ENCODE measurements at places on chromosomes 6 and 20.

DNA sequence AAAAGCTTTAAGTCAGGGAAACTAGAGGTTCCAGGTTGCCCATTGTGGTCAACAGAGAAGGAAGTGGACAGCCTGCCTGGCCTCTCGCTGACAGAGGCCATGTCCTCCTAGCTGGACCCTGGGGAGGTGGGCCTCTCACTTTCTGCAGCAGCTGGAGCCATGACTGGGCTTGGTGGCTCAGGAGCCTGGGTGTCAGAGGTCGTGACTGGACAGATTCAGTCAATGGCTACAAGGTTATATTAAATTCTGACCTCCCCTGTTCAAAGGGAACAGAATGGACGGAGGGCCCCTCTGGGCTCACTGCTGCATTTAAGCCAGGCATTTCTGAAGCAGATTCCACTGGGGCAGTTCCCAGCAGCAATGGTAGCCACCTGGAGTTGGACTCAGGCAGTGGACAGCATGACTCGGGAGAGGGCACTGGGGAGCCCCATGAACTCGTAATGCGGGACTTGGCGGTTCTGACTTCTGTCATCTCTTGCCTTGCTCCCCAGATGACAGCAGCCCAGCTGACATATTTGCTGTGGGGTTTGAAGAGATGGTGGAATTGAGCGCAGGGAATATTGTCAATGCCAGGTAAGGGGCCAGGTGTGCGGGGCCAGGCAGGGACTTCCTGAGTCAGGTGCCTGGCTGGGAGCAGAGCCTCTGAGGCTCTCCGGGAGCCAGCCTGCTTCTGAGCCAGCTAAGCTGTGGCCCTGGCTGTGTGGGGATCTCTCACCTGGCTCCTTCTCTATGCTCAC is 86.7 kb downstream of the SYNJ2 start:
- no peak for DNase-seq

DNA sequence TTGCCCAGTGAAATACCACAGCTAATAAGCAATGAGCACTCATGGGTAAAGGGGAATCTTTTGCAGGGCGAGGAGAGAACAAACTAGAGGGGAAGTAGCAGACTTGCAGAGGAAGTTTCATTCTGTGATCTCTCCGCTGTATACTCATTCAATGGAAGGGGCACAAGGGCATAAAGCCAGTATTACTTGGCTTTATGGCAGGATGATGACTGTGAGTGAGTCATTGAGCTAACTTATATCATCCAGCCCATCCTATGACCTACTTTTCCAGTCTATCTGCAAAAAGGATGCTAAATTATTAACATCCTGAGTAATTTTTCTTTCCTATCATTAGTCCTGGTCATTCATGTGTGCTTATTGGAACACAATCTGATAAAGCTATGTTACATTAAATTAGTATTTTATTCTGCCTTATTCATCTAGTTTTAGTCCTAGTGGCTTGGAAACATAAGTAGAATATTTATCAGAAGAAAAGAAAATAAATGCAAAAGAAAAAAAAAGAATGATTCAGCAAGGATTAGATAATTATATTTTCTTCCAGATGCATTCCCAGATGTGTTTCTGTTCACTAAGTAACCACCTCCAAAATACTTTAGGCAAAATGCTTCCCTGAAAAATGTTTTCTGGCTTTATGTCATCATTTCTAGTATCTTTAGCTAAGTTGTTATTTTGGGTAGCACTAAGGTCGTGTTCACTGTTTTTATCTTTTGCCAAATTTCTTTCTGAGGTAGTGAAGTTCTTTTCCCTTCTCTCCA is 471.7 kb downstream of the CDKAL1 start:
- no peak for DNase-seq

DNA sequence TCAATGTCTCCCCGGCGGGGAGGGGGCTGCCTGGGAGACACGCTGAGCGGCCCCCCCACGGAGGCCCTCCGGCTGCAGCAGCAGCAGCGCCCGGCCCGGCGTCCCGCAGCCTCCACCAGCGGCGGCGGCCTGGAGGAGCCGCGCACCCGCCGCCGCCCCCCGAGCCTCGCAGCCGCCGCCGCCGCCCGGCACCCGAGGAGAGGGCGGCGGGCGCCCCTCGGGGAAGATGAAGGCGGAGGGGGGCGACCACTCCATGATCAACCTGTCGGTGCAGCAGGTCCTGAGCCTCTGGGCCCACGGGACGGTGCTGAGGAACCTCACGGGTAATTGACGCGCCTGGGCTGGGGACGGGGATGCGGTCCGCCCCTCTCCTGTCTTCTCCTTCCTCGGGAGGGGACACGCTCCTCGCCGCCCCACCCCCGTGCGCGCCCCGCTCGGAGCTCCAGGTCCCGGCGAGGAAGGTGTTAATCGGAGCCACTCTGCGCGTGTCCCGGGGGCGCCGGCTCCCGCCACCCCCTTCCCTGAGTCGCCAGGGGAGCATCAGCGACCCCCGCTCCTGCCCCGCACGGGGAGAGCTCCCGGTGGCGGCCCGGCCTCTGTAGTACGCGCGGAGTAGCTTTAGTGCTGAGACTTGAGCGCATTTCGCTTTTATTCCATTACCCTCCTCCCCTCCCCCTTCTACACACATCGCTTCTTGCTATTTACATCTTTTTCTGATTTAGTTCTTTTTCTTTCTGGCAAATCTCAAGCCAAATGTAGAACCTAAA is 686 bp downstream of the TMEM170B start:
- DNase-seq, result peak; percentile 21

GRCh38 chr6:113050979-113051378 is 703.8 kb downstream of the RFPL4B start:
- no peak for DNase-seq

DNA sequence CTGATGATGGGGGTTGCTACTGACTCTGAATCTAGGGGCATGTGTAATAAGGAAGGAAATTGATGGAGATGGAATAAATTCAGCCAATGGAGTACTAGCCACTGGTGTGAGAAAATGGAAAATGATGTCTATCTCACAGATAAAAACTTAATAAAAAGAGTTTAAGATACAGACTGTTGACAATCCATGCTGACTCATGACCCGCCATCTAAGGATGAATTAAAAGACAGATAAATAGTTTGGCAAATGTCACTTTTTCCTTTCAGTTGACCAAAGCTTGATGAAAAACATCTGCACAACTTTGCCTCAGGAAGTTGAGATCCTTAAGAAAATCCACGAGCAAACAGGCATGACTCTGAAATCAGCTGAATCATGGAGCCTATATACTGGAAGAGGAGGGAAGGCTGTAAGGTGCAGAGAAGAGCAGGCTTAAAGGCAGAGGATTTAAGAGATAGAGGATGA is 82.6 kb upstream of the BMP5 start:
- DNase-seq, result no peak

GRCh38 chr6:3119040-3119723 is 671 bp downstream of the BPHL start:
- no peak for DNase-seq

DNA sequence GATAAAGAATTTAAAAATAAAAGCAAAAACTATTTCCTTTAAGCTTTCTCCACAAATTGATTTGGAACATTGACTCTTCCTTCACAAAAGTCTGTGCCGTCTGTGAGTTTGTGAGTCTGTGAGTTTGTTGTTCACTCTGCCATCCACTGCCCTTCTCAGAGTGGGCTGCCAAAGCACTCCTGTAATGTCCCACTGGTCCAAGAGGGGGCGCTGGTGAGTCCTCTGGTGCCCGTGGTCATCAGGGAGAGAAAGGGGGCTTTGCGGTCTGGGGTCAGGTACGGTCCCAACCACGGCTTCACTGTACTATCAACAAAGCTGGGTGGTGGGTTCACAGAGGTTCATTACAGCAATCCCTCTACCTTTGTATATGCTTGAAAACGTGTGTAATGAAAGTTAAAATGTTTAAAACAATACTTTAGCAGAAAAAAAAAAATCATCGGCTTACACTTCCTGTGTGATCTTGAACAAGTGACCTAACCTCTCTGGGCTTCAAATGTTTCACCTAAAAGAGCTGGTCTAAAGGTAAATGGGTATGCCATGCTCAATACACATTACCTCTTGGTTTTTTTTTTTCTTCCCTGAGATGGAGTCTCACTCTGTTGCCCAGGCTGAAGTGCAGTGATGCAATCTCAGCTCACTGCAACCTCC is 5.6 kb upstream of the ANKRD60 start:
- no peak for DNase-seq

- no peak for DNase-seq
Observed at GRCh38 chr6:170102582-170103481, 188.0 kb downstream of the DLL1 start.

- DNase-seq, result no peak
Observed at GRCh38 chr20:32160341-32160740, 47.2 kb downstream of the PLAGL2 start.

DNA sequence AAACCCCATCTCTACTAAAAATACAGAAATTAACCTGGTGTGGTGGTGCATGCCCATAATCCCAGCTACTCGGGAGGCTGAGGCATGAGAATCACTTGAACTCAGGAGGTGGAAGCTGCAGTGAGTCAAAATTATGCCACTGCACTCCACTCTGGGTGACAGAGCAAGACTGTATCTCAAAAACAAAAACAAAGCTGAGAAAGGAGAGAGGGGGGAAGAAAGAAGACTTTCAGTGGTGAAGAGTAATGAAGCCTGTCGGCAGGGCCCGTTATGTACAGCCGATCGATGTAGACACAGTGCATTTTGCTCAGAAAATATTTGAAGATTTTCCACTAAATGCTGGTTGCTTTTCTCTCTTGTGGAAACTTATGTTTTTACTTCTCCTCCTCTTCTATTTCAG is 13.8 kb downstream of the VAPB start:
- no peak for DNase-seq

- DNase-seq, result no peak
Observed at GRCh38 chr20:62503401-62504178, 27.8 kb upstream of the GATA5 start.

GRCh38 chr6:43913375-43914271 is 143.6 kb downstream of the VEGFA start:
- no peak for DNase-seq

- no peak for DNase-seq
Observed at GRCh38 chr20:44218446-44218845, 7.9 kb upstream of the OSER1 start.

DNA sequence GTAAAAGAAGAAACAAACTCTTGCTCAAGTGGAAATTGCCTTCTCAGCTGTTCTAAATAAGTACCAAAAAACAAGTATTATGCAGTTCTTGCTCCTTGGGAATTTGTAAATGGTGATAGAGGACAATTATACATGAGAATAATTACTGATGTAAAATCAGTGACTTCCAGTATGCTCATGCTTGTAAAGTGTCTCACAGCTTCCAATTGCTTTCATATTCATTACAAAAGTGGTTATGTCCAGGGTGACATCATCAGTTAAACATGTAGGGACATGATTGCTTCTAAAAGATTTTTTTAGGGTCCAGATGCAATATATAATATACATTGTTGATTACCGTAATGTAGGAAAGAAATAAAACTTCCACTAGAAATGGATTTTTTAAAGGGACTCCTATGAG is 122.8 kb upstream of the B3GAT2 start:
- DNase-seq, result no peak

- no peak for DNase-seq
Observed at GRCh38 chr6:143000811-143001210, 55.8 kb upstream of the HIVEP2 start.

All from stimulated activated CD4-positive, alpha-beta T cell treated with anti-CD3 and anti-CD28 coated beads, Interleukin-1b, Interleukin-23, amount 100 ng/mL, for 4 hours (primary cell).